Stimulated activated CD4-positive, alpha-beta T cell treated with anti-CD3 and anti-CD28 coated beads, TNF-alpha, amount 100 ng/mL, for 4 hours (primary cell): ENCODE measurements at places on chromosomes 6 and 20.

DNA sequence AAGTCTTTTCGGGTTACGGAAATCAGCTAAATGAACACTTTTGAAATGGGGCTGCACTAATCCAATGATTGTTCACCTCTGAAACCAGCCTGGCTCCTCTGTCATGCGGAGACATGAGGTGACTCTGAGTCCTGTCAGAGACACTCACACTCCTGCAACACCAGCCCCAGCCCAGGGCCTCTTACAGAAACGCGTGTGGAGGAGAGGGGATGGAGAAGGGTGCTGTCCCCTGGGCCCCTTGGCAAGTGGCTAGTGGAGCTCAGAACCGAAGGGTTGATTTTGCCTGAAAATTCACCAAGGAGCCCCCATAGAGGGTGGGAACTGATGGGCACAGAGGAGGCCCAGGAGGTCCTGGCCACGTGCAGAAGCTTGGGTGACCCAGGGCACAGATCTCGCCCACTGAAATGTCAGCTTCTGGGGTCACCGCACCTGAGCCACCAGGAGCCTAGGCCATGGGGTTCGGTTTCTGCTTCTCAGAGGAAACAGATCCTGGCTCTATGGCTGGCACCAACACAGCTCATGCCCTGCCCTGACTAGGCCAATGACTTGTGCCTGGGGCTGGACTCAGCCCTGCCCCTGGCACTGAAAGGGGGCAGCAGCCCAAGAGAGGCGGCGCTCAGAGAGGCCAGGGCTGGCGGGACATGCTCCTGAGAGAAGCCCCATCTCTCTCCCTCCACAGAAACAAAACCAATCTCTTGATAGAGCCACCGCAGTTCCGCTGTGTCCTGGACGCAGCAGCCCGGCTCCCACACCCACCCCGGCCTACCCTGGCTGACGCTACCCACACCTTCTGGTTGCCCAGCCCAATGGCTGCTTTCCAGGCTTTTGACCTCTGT is 144.7 kb downstream of the ERMARD start:
- DNase-seq: no peak

GRCh38 chr6:3899061-3899460 is 49.9 kb downstream of the FAM50B start:
- DNase-seq: no peak

GRCh38 chr6:93165850-93166430 is 253.4 kb downstream of the EPHA7 start:
- no peak for DNase-seq

- peak; percentile 17 for DNase-seq
Measured at GRCh38 chr6:32664827-32665362, 1.6 kb downstream of the HLA-DQB1 start.

DNA sequence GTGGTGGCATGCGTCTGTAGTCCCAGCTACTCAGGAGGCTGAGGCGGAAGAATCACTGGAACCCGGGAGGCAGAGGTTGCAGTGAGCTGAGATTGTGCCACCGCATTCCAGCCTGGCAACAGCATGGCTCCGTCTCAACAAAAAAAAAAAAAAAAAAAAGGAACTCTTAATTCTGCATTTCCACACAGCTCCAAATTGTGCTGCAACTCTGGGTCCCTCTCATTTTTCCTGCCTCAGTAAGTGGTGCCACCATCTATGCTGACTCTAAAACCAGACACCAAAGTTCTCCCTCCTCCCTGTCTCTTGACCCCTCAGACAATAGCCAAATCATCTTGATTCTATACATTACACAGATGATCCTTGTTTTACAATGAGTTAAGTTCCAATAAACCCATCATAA is 133.9 kb downstream of the BTBD9 start:
- DNase-seq: no peak

DNA sequence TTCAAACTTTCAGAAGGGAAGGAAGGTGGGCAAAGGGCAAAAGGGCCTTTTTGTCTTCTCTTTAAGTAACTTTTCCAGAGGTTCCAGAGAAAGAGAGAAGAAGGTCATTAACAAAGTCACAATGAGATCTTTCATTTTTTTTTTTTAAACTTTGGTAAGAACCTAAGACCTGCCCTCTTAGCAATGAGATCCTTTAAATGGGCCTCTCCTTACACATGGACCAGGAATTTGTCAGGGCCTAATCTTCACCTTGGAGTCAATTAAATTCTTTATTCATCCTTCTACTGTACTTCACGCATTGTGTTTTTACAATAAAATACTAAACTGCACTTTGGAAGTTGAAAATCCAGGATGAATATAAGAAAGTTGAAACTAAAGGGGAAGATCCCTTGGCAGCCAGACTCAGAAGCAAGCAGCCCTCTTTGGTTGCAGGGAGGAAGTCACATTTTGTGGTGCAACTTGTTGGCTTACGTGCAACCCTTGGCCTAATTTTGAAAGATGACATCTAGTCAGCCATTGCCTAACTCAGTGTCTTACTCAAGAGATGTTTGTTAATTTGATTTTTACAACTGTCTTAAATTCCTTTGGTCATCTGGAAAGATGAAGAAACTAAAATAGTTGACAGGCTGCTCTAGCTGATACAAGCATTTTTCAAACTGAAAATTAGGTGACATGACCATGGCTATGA is 11.9 kb upstream of the TMEM170B start:
- no peak for DNase-seq

GRCh38 chr6:90025523-90026061 is 131.3 kb downstream of the GJA10 start:
- DNase-seq: no peak

DNA sequence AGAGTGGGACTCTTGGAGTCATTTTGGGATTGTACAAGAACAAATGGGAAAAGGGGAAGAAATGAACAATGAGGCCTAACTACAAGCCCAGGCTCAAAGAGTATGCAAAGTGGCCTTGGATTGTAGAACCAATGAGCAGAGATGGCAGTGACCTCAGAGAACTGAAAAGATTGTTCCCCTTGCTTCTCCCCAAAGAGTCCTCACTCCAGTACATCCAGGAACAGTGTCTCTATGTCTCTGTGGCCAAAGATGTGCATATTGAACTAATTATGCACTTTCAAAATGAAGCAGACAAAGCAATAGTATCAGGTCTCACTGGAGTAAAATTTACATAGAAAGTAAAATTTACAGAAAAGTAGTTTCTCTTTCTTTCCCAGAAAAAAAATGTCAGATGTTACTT is 81.0 kb downstream of the SMLR1 start:
- no peak for DNase-seq

- no peak for DNase-seq
Measured at GRCh38 chr6:105733556-105734162, 330.8 kb upstream of the PREP start.

DNA sequence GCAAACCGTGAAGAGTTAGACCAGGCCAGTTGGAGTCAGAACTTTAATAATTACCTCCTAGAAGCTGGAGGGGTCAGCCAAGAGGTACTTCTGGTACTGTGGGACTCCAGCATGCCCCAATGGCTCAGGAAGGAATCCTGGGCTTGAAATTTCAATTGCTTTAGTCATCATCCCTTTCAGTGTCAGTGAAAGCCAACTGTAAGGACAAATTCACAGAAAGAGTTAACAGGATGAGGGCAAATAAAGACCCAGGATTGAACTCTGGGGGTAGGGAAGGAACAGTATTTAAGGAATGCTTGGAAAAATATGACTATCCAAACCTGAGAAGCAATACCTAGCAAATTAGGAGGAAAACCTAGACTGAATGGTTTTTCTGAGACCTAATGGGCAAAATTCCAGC is 735.1 kb upstream of the MARCKS start:
- no peak for DNase-seq

GRCh38 chr20:8721098-8721497 is 347.8 kb upstream of the PLCB4 start:
- DNase-seq: no peak

- DNase-seq: no peak
Measured at GRCh38 chr20:6636209-6637159, 131.0 kb upstream of the BMP2 start.

- no peak for DNase-seq
Measured at GRCh38 chr6:170493354-170493753, 59.8 kb downstream of the PSMB1 start.

GRCh38 chr20:33554914-33555420 is 65.1 kb downstream of the CBFA2T2 start:
- no peak for DNase-seq

DNA sequence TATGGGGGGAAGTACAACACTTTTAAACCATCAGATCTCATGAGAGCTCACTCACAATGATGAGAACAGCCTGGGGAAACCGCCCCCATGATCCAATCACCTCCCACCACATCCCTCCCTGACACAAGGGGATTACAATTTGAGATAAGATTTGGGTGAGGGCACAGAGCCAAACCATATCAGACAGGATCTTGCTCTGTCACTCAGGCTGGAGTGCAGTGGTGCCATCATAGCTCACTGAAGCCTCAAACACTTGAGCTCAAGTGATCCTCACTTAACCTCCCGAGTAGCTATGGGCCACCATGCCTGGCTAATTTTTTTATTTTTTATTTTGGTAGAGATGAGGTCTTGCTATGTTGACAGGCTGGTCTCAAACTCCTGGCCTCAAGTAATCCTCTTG is 5.1 kb upstream of the IYD start:
- DNase-seq: no peak

DNA sequence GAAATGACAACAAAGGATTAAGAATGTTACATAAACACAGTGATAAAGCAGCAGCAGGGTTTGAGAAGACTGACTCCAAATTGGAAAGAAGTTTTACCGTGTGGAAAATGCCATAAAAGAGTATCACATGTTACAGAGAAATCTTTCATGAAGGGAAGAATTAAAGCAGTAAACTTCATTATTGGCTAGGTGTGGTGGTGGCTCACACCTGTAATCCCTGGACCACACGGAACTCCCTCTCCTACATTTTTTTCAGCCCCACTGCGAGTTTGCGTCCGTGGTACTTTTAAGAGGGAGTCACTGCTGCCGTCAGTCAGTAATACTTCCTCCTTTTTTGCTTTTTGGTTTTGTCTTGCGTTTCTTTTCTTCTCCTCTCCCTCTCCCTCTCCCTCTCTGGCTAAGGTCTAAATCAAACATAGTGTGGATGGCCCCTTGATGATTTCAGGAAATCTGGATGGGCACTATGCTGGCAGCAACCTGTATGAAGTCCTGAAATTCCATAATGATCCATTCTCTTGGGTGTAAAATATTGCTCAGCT is 112.3 kb downstream of the MAN1A1 start:
- no peak for DNase-seq

GRCh38 chr6:33673851-33674250 is 37.6 kb downstream of the UQCC2 start:
- DNase-seq: no peak

- DNase-seq: no peak
Measured at GRCh38 chr6:170011204-170012036, 260.0 kb downstream of the ERMARD start.

DNA sequence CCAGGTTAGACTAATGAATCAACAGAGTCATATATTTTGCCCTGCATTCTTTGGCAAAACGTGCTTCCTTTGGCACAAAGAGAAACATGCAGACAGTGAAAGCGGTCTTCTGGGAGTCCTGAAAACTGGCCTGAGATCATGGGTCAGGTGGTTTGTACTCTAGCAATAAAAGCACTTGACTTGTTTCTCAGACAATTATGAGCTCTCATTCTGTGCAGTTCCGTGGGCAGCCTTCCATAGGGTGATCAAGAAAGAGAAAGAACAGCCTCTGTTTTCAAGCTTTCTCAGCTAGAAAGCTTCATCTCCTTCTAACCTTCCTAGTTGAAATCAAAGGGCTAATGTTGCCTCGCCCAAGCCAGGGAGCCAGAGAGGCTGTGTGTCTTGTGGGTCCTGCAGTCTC is 62.7 kb upstream of the ISM1 start:
- DNase-seq: no peak

- no peak for DNase-seq
Measured at GRCh38 chr6:18931086-18931485, 543.9 kb downstream of the RNF144B start.

DNA sequence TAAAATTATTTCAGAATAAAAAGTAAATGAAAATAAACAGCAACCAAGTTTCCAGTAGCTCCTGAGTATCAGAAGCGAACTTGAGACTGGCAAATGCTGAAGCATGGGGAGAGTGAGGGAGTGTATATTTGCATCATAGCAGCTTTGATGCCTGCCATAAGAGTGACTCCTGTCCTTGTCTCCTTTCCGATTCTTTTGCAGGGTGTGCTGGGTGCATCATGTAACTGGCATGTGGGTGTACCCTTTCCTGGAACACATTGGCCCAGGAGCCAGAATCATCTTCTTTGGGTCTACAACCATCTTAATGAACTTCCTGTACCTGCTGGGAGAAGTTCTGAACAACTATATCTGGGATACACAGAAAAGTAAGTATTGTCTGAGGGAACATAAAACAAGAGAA is 117.4 kb downstream of the ADAT2 start:
- no peak for DNase-seq

DNA sequence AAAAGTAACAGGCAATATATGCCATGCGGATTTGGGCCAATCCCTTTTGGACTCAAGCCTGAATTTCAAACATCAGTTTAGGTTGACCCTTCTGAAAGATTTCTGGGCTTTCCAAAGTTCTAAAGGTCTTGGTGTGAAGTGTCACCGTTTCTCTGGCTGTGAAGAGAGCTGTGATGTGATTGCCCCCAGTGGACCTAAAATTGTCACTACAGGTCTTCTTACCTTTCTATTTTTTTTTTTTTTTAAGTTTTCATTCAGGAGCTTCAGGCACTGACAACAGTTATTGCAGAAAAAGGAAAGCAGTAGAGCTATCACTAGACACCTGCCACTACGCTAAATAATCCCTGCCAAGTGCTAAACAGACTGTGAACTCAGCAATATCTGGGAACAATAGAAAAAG is 75.7 kb upstream of the OPRM1 start:
- no peak for DNase-seq

- no peak for DNase-seq
Measured at GRCh38 chr6:6883011-6883410, 224.8 kb upstream of the RREB1 start.

- no peak for DNase-seq
Measured at GRCh38 chr6:4848382-4849068, 72.3 kb downstream of the CDYL start.

DNA sequence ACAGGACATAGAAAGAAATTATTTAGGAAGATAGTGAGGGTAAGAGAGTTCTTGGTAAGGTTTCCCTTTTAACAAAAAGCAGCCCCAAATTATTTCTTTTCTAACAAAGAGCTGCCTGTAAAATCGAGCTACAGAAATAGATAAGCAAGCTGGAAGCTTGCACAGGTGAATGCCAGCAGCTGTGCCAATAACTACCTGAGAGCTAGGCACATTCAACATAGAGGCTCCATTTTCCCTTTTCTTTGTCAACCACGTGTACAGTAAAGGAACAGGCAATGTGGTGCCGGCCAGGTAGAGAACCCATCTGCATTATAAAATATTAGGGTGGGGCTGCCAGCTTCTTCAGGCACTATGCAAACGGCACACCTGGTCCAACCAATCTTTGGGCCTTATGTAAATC is 341.6 kb upstream of the JAG1 start:
- DNase-seq: no peak
